Gastrocnemius medialis (tissue), 4 donors: ENCODE measurements at places on chromosomes 6 and 20. TPM values are rescaled to one million over a fixed set of nuclear protein-coding genes. Genes with fewer than 3 reads are reported as not detected.

GRCh38 chr6:144278659-144279314, 6.3 kb upstream of the UTRN start:
- H3K4me1 ChIP-seq: peaks cover 1% of the 10 kb centered on the region
- no peaks in the 10 kb centered on the region for H3K27me3 ChIP-seq
- H3K4me3 ChIP-seq: no peak overlapping the region
- H3K36me3 ChIP-seq: no peaks in the 10 kb centered on the region

- no peak overlapping the region for H3K4me3 ChIP-seq
- DNase-seq: no peak
- H3K27ac ChIP-seq: no peak overlapping the region
- no peaks in the 10 kb centered on the region for H3K27me3 ChIP-seq
- peaks cover 14% of the 10 kb centered on the region for H3K4me1 ChIP-seq
Observed at GRCh38 chr6:80143419-80143937, 37.0 kb downstream of the BCKDHB start.

DNA sequence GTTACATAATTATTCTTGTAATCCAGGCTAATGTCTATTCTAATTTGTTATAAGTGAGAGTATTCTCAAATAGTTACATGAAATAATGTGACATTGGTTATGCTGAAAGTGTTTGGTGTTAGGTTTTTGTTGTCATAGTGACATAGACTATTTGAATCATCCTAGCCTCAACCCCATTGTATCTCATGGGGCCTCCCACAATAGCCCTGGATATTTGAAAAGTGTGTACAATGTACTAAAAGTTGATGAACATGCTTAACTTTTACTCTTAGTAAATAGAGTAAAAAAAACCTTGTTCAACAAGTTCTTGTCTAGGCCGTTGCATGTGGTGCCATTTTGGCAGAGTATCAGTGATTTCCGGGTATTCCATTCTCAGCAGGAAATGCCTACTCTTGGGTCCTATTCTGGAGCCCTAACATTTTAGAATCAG, 83.0 kb downstream of the RTN4IP1 start:
- H3K27me3 ChIP-seq: no peaks in the 10 kb centered on the region
- no peak overlapping the region for H3K4me3 ChIP-seq
- DNase-seq: no peak
- H3K36me3 ChIP-seq: no peaks in the 10 kb centered on the region
- no peak overlapping the region for H3K27ac ChIP-seq

- H3K27ac ChIP-seq: no peak overlapping the region
- no peak for DNase-seq
- no peaks in the 10 kb centered on the region for H3K27me3 ChIP-seq
- no peaks in the 10 kb centered on the region for H3K36me3 ChIP-seq
- H3K4me3 ChIP-seq: no peak overlapping the region
Observed at GRCh38 chr6:64100702-64101303, 465.2 kb downstream of the PHF3 start.

- H3K27me3 ChIP-seq: no peaks in the 10 kb centered on the region
- DNase-seq: no peak
- no peaks in the 10 kb centered on the region for H3K36me3 ChIP-seq
- no peak overlapping the region for H3K4me3 ChIP-seq
- H3K4me1 ChIP-seq: no peaks in the 10 kb centered on the region
- H3K27ac ChIP-seq: no peak overlapping the region
Observed at GRCh38 chr20:6664574-6664973, 102.9 kb upstream of the BMP2 start.

- no peaks in the 10 kb centered on the region for H3K27me3 ChIP-seq
- H3K4me1 ChIP-seq: no peaks in the 10 kb centered on the region
- H3K4me3 ChIP-seq: no peak overlapping the region
- DNase-seq: no peak
- no peak overlapping the region for H3K27ac ChIP-seq
Observed at GRCh38 chr6:29989211-29989610, 46.9 kb downstream of the HLA-A start.

- peaks cover 99% of the 10 kb centered on the region for H3K4me1 ChIP-seq
- H3K36me3 ChIP-seq: no peaks in the 10 kb centered on the region
- H3K4me3 ChIP-seq: peak overlapping the region; percentile 3
- DNase-seq: peak; percentile 88
- H3K27ac ChIP-seq: peak overlapping the region; percentile 90
- H3K27me3 ChIP-seq: no peaks in the 10 kb centered on the region
Observed at GRCh38 chr6:125197795-125198269, 44.3 kb downstream of the TPD52L1 start.

- H3K4me1 ChIP-seq: peaks cover 60% of the 10 kb centered on the region
- no peaks in the 10 kb centered on the region for H3K27me3 ChIP-seq
- H3K4me3 ChIP-seq: no peak overlapping the region
- H3K36me3 ChIP-seq: no peaks in the 10 kb centered on the region
- DNase-seq: peak; percentile 80
Observed at GRCh38 chr6:72865467-72865866, 243.6 kb downstream of the KCNQ5 start.

- no peaks in the 10 kb centered on the region for H3K36me3 ChIP-seq
- DNase-seq: no peak
Observed at GRCh38 chr6:105431226-105431625, 28.3 kb upstream of the PREP start.

Gene PAX1
- not detected for total RNA-seq

Gene KCNK15
- not detected for total RNA-seq

Gene TNNC2
- total RNA-seq: 3,968 TPM

Gene MBOAT1
- total RNA-seq: 1.2 TPM

Gene BEND6
- total RNA-seq: 0.27 TPM

Gene RBM24
- total RNA-seq: 229 TPM

Gene RCAN2
- total RNA-seq: 26.2 TPM

Gene SLC17A3
- not detected for total RNA-seq
